ENCODE measurements at places on chromosomes 12 and 14. TPM values are rescaled to one million over a fixed set of nuclear protein-coding genes. Genes with fewer than 3 reads are reported as not detected.

Gene CCDC184
- total RNA-seq: 0.74 TPM

Gene TRIM9
- 2.7 TPM for total RNA-seq

Gene ACSS3
- 12.1 TPM for total RNA-seq

Gene NTS
- total RNA-seq: 2.4 TPM

Gene RNF212B
- total RNA-seq: not detected

Gene OVCH1
- 0.46 TPM for total RNA-seq

Gene NXPH4
- total RNA-seq: 0.79 TPM

Gene ANKS1B
- 32.7 TPM for total RNA-seq

Gene DEGS2
- total RNA-seq: 0.10 TPM

DNA sequence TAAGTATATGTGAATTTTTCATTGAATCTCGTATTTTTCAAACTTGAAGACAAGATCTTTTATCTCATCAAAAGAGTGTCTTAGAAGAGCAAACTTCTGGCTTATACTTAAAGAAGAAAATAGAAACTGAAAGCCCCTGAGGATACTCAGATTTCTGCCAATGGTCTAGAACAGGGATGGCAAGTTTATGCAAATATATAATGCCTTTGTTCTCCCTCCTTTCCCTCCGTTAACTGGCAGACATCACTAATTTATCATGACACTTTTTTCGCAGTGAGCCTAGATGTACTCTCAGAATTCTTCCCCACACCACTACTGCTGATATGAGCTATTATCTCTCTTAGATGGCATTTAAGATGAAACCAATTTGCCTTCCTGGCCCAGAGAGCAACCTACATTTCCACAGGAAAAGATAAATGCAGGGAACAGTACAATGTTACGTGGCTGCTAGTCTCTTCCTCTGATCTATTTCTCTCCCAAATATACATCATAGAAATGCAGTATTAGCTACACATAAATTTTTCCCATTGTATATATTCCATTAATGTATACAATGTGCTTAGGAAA lies 40.0 kb upstream of the DAAM1 start:
- no peak for DNase-seq

DNA sequence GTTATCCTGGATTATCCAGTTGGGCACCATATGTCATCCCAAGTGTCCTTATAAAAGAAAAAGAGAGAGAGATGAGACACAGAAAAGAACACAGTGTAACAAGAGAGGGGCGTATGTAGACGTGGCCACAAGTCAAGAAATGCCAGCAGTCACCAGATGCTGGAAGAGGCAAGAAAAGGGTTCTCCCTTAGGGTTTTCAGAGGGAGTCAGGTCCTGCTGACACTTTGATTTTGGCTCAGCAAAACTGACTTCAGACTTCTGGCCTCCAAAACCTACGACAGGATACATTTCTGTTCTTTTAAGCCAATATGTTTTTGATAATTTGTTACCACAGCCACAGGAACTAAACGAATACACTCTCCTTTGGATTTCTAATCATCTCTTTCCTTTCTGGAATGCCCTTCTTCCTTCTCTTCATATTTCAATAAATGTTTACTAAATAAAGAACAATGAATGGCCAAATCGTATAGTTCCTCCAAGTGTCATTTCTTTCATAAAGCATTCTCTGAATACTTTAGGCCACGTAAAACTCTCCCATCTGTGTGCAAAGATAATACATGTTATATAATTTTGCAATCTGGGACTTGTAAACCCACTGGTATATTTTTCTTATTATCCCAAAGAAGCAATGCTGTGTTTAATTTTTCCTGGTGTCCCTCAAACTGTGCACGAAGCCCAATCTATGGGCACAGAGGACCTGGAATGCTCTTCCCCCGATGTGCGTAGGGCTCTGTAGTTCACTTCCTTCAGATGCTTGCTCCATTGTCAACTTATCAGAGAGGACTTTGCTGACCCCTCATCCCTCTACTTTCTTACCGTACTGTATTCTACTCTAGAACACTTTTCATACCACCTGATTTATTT lies 303.6 kb downstream of the CEP128 start:
- no peak for DNase-seq

GRCh38 chr12:100651108-100651507 lies 77.6 kb downstream of the GAS2L3 start:
- no peak for DNase-seq

DNA sequence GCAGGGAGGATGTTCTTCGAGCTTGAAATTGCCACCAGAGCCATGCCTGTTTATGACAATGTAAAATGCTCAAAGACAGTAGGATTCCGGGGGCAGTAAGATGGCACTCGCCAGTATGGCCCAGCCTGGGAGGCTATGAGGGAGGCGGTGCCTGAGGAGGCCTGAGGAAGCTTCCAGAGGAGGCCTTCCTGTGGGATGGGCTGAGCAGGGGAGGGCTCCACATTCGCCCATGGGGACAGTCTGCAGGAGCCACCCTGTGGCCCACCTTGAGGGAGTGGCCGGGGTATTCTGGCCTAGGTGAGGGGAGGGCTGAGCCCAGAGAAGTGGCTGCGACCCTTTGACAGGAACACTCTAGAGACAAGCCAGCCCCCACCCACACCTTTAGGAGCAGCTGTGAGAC lies 50.7 kb downstream of the IQSEC3 start:
- peak; percentile 63 for DNase-seq

DNA sequence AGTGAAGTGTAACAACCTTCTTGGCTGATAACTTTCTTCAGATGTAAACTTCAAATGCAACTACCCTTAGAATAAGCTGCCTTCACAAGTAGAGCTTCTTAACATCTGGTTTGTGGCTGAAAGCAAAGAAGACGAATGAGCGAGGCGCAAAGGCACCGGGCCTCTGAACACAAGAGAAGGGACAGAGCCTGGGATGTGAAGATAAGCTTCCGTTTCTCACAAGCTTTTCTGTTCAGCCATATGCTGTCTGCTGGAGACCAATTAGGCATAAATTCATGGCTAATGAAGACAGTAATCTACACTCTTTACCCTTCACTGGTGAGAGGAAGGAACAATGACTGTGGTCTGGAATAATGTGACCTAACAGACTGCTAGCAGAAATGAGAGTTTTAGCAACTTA lies 195.2 kb downstream of the ATXN7L3B start:
- no peak for DNase-seq

GRCh38 chr14:71905031-71905430 lies 27.2 kb upstream of the RGS6 start:
- no peak for DNase-seq

GRCh38 chr12:40263616-40264409 lies 39.0 kb downstream of the LRRK2 start:
- DNase-seq: no peak

GRCh38 chr14:24310265-24310645 lies 315 bp downstream of the LTB4R2 start:
- no peak for DNase-seq

- peak; percentile 31 for DNase-seq
Observed at GRCh38 chr12:240566-240965, 22.1 kb downstream of the SLC6A13 start.

DNA sequence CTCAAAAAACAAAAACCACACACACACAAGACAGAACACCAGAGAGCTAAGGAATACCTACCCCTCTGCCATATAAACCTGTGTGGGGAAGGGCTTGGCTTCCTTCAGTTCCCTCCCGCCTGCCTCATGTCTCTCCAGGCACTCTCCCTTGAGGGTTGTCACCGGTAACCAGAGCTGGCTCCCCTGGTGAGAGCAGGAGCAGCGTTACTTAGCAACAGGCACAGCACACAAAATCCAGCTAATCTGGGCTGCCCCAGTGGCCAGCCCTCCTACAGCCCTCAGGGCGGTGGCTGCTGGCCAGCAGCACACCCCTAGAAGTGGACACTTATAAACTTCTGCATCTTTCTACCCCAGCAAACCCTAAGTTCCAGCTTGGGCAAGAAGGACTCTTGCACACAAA lies 21.6 kb upstream of the NR4A1 start:
- DNase-seq: no peak

GRCh38 chr12:89469361-89469760 lies 55.2 kb downstream of the GALNT4 start:
- DNase-seq: no peak

GRCh38 chr12:70393787-70394499 lies 27.9 kb downstream of the KCNMB4 start:
- no peak for DNase-seq

GRCh38 chr14:103539056-103539825 lies 10.2 kb downstream of the TRMT61A start:
- DNase-seq: no peak

GRCh38 chr14:38931969-38932652 lies 170.9 kb downstream of the SEC23A start:
- no peak for DNase-seq

GRCh38 chr12:90023207-90023900 lies 314.7 kb upstream of the ATP2B1 start:
- DNase-seq: no peak

- no peak for DNase-seq
Observed at GRCh38 chr12:81094718-81095360, 17.0 kb downstream of the ACSS3 start.

GRCh38 chr12:73136386-73136785 lies 864.2 kb downstream of the TRHDE start:
- DNase-seq: no peak

DNA sequence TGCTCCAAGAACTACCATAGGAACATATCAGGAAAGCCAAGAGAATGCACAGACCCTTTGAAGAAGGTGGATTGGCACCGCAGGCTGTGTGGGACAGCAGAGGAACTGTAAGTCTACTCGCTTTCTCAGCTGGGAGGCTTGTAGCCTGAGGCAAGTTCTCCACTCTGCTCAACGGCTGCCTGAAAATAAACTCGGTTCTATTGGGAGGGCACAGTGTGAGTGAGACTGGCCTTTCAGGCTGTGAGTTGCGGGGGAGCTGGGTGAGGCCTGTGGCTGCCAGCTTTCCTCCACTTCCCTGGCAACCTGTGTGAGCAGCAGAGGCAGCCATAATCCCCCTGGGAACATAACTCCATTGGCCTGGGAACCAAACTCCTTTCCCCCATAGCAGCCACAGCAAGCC lies 132.1 kb downstream of the ANKS1B start:
- DNase-seq: no peak

- no peak for DNase-seq
Observed at GRCh38 chr14:58669556-58670200, 31.9 kb downstream of the DACT1 start.

DNA sequence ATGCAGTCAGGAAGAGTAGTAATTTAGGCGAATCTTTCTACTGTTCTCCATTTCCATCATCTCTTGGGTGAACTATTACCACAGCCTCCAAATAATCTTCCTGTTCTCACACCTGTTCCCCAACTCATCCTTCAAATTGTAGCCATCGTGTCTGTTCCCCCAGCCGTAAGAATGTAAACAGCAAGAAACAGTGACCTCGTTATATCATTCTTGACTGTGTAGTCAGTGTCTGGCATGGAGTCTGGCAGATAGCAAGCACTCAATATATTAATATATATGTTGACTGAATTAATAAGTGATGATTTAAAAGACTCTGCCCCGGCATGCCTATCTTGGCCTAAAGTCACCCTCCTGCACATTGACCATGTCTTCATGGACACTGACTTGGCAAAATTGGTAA lies 20.3 kb downstream of the PDE6H start:
- no peak for DNase-seq

- no peak for DNase-seq
Observed at GRCh38 chr12:66461331-66461730, 159.0 kb downstream of the HELB start.

DNA sequence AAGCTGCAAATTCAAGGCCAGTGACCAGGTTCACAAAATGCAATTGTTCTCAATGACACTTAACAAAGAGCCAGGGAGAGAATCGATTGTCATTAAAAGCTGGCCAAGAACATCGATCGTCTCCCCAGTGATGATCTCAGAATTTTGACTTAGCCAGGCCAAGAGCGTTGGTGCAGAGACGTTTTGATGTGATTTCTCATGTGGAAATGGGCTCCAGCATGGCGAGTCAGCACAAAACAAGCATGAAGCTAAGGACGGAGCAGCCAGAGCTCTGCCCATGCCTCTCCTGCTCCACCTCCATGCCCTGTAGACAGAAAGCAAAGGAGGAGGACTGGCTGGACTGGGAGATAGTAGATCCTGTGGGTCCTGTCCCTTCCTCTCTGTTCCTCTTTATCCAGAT lies 270.8 kb downstream of the FOXN3 start:
- no peak for DNase-seq

DNA sequence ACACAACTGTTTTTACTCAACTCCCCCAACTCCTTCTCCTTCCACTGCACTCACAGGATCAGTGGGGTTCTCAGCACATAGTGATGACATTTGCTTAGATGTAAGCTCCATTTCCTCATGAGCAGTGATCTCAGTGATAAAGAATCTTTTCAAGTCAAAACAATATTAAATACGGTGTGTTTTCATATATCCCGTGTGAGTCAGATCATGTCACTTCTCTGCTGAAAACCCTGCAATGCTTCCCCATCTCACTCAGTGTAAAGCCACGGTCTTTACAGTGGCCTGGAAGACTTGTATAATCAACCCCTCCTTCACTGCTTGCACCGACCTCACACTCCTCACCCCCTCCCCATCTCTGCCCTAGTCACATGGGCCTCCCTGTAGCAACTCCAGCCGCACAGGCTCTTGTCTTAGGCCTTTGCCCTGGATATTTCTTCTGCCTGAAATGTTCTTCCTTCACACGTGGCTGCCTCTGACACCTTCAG lies 149.7 kb upstream of the ARHGAP5 start:
- no peak for DNase-seq

Data from posterior vena cava (tissue), 2 donors.